Stomach (tissue), 19 donors: ENCODE measurements at places on chromosomes 12 and 14. TPM values are rescaled to one million over a fixed set of nuclear protein-coding genes. Genes with fewer than 3 reads are reported as not detected.

- peak; percentile 73 for DNase-seq
These were observed 100.3 kb downstream of the LIN7A start for GRCh38 chr12:80837342-80837978.

DNA sequence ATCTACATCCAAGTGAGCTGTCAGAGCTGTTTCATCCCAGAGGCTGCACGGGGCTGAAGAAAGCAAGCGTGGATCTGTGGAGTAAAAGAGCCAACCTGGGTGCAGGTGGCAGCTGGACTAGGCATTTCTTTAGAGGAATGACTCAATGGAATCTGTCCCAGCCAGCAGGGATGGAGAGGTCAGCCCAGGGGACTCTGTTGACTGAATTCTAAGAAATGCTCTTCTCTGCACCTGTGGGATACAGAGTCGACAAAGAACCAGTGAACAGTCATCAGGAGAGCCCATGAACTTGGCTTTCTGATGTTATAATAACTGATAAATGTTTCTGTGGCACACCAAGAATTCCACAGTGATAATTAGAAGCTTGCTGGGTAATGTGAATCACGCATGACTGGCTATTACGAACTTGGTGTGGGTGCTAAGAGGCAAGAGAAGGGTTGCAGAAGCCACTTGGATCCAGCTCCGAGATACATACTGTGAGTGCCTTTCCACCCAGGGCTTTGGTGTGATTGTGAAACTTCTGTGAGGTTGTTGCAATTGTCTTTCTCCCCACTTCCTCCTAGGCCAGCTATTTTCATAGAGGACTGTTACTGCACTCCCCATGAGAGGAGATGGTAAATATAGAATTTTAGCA is 16.2 kb downstream of the PYGL start:
- no peak for DNase-seq

The CD4 gene
- total RNA-seq = not detected

The CPNE6 gene
- not detected for total RNA-seq

The TRIP11 gene
- 20.9 TPM for total RNA-seq
